ENCODE measurements at places on chromosomes 6 and 20. TPM values are rescaled to one million over a fixed set of nuclear protein-coding genes. Genes with fewer than 3 reads are reported as not detected.

CCM2L gene
- 3.4 TPM for total RNA-seq

- H3K4me3 ChIP-seq = peak within 1 kb of the TSS; percentile 64
- H3K36me3 ChIP-seq = no peaks in the 10 kb centered on the region
- peak; percentile 72 for DNase-seq
- peak within 1 kb of the TSS; percentile 9 for H3K27ac ChIP-seq
- H3K4me1 ChIP-seq = peaks cover 10% of the 10 kb centered on the region
Measured at GRCh38 chr6:39791850-39792539, at the start of gene DAAM2. TSS of gene DAAM2 (plus strand) at chr6:39792376. CDS start at chr6:39856303, 63,927 bp downstream.

GRCh38 chr6:170025935-170026750 is 264.7 kb downstream of the DLL1 start:
- no peaks in the 10 kb centered on the region for H3K36me3 ChIP-seq
- no peaks in the 10 kb centered on the region for H3K4me1 ChIP-seq
- DNase-seq = peak; percentile 30
- H3K4me3 ChIP-seq = no peak overlapping the region

DNA sequence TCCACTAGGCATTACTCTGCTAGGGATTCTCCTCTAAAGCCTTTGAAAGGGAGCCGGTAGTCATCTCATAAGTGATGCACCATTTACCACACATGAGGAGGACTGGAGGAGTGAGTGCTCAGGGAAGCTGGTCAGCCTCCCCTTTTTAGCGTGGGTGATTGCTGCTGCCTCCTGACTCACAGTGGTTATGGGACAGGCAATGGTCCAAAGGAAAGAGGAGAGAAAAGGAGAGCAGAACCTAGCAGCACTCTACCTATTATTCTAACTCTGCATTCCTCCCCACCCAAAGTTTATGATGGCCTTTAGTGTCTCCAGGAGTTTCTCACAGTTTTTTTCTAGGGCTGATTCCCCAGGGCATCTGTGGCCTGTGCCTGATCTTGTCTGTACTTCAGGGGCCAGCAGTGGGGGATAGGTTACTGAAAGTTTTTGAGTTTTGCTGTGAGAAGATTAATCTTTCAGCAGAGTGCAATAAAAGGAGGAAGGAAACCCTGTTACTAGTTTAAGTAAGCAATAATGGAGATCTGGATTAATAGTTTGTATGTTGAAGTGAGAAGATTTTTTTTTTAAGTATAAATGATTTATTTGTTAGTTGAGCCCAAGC is 36.4 kb upstream of the GCLC start:
- DNase-seq = no peak
- H3K27me3 ChIP-seq = no peaks in the 10 kb centered on the region
- H3K4me3 ChIP-seq = no peak overlapping the region
- peaks cover 3% of the 10 kb centered on the region for H3K4me1 ChIP-seq
- H3K36me3 ChIP-seq = no peaks in the 10 kb centered on the region

DNA sequence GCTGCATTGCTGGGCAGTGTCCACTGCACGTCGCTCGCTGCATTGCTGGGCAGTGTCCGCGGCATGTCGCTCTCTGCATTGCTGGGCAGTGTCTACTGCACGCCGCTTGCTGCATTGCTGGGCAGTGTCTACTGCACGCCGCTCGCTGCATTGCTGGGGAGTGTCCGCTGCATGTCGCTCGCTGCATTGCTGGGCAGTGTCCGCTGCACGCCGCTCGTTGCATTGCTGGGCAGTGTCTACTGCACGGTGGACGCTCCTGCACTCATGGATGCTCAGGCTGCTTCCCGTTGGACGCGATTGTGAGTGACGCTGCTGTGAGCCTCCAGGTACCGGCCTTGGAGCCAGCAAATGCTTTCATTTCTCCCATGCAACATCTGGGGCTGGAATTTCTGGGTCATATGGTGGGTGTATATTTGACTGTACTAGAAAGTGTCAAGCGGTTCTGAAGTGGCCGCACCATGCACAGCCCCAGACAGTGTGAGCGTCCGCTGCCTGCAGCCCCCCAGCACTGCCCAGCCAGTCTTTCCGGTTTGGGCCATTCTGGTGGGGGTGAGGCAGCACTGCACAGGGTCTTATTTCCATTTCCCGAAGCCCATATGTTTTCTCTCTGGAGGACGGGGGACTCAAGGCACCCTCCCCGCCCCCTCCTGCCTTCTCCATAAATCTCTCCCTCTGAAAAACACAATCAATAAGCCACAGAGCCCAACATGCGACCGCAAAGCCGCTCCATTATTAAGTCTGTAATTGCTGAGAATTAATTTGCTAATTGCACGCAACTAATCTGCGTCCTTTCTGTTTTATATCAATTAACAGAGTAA is 97.4 kb downstream of the YTHDF1 start:
- H3K4me1 ChIP-seq = no peaks in the 10 kb centered on the region
- no peak for DNase-seq
- no peak overlapping the region for H3K4me3 ChIP-seq
- H3K27me3 ChIP-seq = no peaks in the 10 kb centered on the region
- no peak overlapping the region for H3K27ac ChIP-seq

DNA sequence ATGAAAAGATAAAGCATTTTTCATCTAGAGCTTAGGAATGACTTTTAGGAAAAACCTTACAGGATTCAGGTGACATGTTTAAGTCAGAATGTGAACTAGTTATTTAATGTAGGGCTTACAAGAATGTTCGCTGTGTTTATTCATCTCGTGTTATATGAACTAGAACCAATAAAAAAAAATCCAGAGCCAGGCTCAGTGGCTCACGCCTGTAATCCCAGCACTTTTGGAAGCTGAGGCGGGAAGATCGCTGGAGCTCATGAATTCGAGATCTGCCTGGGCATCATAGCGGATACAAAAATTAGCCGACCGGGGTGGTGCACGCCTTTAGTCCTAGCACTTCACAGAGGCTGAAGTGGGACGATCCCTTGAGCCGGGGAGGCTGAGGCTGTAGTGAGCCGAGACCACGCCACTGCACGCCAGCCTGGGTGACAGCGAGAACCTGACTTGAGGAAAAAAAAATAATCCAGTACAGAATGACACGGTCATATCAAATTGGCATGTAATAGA is 46.3 kb downstream of the OR2B2 start:
- peak overlapping the region; percentile 63 for H3K4me3 ChIP-seq
- no peak overlapping the region for H3K27ac ChIP-seq
- peaks cover 14% of the 10 kb centered on the region for H3K4me1 ChIP-seq
- H3K27me3 ChIP-seq = no peaks in the 10 kb centered on the region

DNA sequence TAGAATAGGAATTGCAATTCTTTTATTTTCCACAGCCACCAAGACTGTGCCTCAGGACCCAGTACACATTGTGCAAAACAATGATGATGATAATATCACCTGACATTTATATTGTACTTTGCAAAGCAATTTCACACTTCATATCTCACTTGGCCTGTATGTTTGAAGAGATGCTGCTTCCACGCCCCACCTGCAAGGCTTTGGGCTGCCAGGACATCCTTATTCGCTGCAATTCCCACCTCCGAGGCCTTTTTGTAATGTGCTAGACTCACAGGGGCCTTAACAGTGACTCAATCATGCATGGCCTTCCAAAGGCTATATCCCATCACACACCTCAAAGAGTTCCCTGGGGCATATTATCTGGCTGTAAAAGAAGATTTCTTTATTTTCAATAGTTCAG is 200.9 kb downstream of the MYLK4 start:
- H3K4me1 ChIP-seq = no peaks in the 10 kb centered on the region
- DNase-seq = no peak
- H3K27me3 ChIP-seq = no peaks in the 10 kb centered on the region
- H3K4me3 ChIP-seq = no peak overlapping the region

SH3BGRL2 gene
- total RNA-seq = 6.4 TPM

CNR1 gene
- total RNA-seq = 0.43 TPM

DNA sequence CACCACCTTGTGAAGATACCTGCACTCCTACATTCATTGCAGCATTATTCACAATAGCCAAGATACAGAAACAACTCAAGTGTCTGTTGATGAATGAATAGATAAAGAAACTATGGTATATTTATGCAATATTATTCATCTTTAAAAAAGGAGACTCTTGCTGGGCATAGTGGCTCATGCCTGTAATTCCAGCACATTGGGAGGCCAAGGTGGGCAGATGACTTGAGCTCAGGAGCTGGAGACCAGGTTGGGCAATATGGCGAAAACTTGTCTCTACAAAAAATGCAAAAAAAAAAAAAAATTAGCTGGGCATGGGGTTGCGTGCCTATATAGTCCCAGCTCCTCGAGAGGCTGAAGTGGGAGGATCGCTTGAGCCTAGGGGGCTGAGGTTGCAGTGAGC is 119.8 kb downstream of the GJA1 start:
- H3K4me3 ChIP-seq = no peak overlapping the region
- H3K27ac ChIP-seq = no peak overlapping the region
- H3K4me1 ChIP-seq = no peaks in the 10 kb centered on the region
- no peak for DNase-seq

DNA sequence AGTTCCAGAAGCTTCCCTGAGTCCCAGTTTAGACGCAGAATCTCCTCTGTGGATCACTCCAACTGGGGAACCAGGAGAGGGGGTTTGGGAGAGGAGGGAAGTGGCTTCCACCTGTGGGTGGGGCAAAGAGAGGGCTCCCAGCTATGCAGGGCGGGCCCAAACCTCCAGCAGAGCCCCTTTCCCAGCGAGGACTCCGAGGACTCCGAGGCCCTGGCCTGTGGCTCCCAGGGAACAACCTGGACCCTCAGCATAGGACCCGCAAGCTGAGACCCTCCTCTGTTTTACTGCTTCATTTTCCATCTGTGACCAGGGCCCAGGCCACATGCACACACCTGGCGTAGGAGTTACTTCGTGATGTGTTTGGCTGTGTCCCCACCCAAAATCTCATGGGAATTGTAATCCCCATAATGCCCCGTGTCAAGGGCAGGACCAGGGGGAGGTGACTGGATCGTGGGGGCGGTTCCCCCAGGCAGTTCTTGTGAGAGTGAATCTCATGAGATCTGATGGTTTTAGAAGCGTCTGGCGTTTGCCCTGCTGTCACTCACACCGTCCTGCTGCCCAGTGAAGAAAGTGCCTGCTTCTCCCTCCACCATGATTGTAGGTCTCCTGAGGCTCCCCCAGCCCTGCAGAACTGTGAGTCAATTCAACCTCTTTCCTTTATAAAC is 27.9 kb downstream of the NTSR1 start:
- H3K36me3 ChIP-seq = no peaks in the 10 kb centered on the region
- H3K4me3 ChIP-seq = no peak overlapping the region
- no peak overlapping the region for H3K27ac ChIP-seq
- DNase-seq = peak; percentile 11

- no peak overlapping the region for H3K27ac ChIP-seq
- H3K4me1 ChIP-seq = no peaks in the 10 kb centered on the region
- H3K36me3 ChIP-seq = no peaks in the 10 kb centered on the region
- no peaks in the 10 kb centered on the region for H3K27me3 ChIP-seq
- DNase-seq = no peak
Measured at GRCh38 chr6:38319256-38320212, 320.2 kb downstream of the BTBD9 start.

KCNS1 gene
- total RNA-seq = not detected

DNA sequence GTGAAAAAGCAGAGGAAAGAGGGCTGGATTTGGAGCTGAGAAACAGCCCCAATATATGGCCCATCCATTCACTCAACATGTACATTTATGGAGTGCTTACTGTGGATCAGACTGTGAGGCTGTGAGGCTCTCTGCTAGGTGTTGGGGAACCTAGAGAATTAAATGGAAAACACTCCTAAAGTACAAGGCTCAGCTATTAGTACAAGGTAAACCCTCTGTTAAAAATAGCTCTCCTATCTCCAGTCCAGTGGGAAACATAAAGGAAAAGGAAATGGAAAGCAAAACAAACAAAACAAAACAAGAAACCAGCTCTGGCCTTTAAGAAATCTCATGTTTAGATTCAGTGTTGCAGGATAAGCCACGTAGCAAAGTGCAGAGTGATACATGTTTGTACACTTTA is 35.0 kb downstream of the LY86 start:
- H3K4me1 ChIP-seq = no peaks in the 10 kb centered on the region
- no peak overlapping the region for H3K27ac ChIP-seq
- no peak for DNase-seq
- H3K4me3 ChIP-seq = no peak overlapping the region
- H3K27me3 ChIP-seq = no peaks in the 10 kb centered on the region
- no peaks in the 10 kb centered on the region for H3K36me3 ChIP-seq

DNA sequence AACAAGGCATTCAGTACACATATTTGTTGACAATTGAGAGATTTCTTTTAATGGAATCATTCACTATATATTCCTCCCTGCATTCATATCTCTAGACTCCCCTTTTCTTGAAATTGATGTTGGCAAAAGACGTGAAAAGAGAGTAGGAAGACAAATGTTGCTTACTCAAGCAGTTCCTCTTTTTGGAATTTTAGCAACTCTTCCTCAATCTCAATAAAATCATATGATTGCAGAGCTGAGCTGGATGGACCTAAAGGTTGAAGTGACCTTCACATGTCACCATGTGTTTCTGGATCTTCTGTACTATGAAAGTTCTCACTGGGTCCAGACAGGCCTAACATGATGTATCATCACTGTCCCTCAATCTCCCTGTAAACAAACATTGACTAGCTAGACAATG is 18.6 kb downstream of the ADGRF1 start:
- H3K36me3 ChIP-seq = no peaks in the 10 kb centered on the region
- no peaks in the 10 kb centered on the region for H3K27me3 ChIP-seq
- H3K4me3 ChIP-seq = no peak overlapping the region
- no peak for DNase-seq
- H3K4me1 ChIP-seq = no peaks in the 10 kb centered on the region

- H3K4me3 ChIP-seq = peak within 1 kb of the TSS; percentile 97
- H3K4me1 ChIP-seq = peaks cover 22% of the 10 kb centered on the region
- H3K27ac ChIP-seq = peak within 1 kb of the TSS; percentile 77
- H3K27me3 ChIP-seq = no peaks in the 10 kb centered on the region
- DNase-seq = peak; percentile 93
Measured at GRCh38 chr20:23637282-23638221, at the start of gene CST3. TSS of gene CST3 (minus strand) at chr20:23637955. CDS start at chr20:23637862, 93 bp downstream.

GRCh38 chr6:41425511-41425910 is 90.1 kb downstream of the NCR2 start:
- H3K27ac ChIP-seq = no peak overlapping the region
- no peaks in the 10 kb centered on the region for H3K36me3 ChIP-seq
- no peak for DNase-seq
- H3K4me3 ChIP-seq = no peak overlapping the region

- no peak overlapping the region for H3K27ac ChIP-seq
- H3K4me1 ChIP-seq = peaks cover 7% of the 10 kb centered on the region
- DNase-seq = no peak
- no peak overlapping the region for H3K4me3 ChIP-seq
- no peaks in the 10 kb centered on the region for H3K36me3 ChIP-seq
Measured at GRCh38 chr6:157194110-157194509, 129.2 kb downstream of the TMEM242 start.

DNA sequence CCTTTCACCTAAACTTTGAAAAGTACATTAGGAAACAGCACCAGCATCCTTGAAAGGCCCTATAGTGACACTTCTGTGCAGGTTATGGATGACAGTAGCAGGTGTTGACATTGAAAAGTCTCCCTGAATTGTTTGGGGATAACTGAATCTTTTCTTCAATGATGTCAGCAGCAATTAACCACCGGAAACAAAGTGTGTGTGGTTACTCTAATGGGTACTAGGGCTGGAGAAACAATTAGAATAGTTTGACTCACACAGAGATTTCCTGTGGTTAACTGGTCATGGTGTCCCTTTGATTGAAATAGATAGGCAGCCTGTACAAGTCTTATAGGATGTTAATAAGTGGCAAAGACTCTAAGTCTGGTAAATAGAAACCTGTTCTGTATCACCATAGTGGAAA is 189.1 kb downstream of the TBX18 start:
- H3K27ac ChIP-seq = no peak overlapping the region
- H3K4me1 ChIP-seq = no peaks in the 10 kb centered on the region
- H3K36me3 ChIP-seq = no peaks in the 10 kb centered on the region
- DNase-seq = no peak
- H3K27me3 ChIP-seq = no peaks in the 10 kb centered on the region
- H3K4me3 ChIP-seq = no peak overlapping the region

HUS1B gene
- total RNA-seq = 0.87 TPM

Measured in ovary (tissue), 10 donors.